Dorsolateral prefrontal cortex (tissue), 122 donors: ENCODE measurements at places on chromosomes 1 and 21. TPM values are rescaled to one million over a fixed set of nuclear protein-coding genes. Genes with fewer than 3 reads are reported as not detected.

Gene OLIG2
- total RNA-seq: 61.3 TPM

Gene SMAP2
- total RNA-seq: 72.9 TPM

Gene KRTAP21-2
- not detected for total RNA-seq

Gene WNT9A
- 0.99 TPM for total RNA-seq

Gene F11R
- 10.6 TPM for total RNA-seq

Gene SPRR2E
- total RNA-seq: not detected

Gene ARHGAP30
- total RNA-seq: 4.1 TPM

Gene SPRR1B
- not detected for total RNA-seq

Gene CD101
- total RNA-seq: 6.1 TPM

Gene GJB4
- total RNA-seq: not detected

Gene CD1D
- total RNA-seq: not detected

Gene SLC9C2
- total RNA-seq: 1.5 TPM

Gene TMEM52
- total RNA-seq: 0.74 TPM

Gene C1orf198
- 71.4 TPM for total RNA-seq

Gene ANKRD65
- total RNA-seq: 37.7 TPM

Gene MFSD2A
- total RNA-seq: 16.7 TPM

Gene KCNQ4
- 6.6 TPM for total RNA-seq

Gene F3
- 177 TPM for total RNA-seq

Gene AIRE
- total RNA-seq: 1.9 TPM

Gene LHX8
- total RNA-seq: not detected

Gene TSSK3
- 9.5 TPM for total RNA-seq

Gene ZSCAN20
- 8.0 TPM for total RNA-seq

Gene C1QTNF12
- 4.4 TPM for total RNA-seq

Gene CRYAA
- total RNA-seq: not detected

Gene FCRL6
- 0.44 TPM for total RNA-seq

Gene KRTAP12-2
- total RNA-seq: not detected

Gene NPPA
- total RNA-seq: 0.83 TPM

Gene CAPN2
- total RNA-seq: 116 TPM

Gene NR1I3
- total RNA-seq: 1.7 TPM

Gene SPRR5
- not detected for total RNA-seq

Gene RGS21
- total RNA-seq: not detected

Gene CSF1
- total RNA-seq: 19.5 TPM
